KG1 (cell line): ENCODE measurements at places on chromosomes 5 and 9.

- DNase-seq: no peak
Measured at GRCh38 chr9:20271096-20271495, 351.2 kb downstream of the MLLT3 start.

DNA sequence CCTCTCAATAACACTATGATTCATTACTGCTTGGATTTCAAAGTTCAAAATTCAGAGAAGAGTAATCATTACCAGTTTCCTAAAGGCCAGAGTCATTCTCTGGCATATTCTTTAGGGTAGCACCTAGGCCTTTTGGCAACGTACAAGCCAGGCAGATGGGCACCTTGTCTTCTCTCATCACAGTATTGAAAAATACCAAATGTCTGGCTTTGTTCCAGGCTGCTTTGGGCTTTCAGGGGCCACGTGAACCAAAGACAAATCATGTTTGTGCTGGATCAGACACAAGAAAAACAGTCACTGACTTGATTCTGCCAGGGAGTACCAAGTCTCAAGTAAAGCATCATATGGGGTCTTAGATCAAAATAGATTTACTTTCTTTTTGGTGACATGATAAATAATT is 15.5 kb downstream of the MEGF9 start:
- no peak for DNase-seq

DNA sequence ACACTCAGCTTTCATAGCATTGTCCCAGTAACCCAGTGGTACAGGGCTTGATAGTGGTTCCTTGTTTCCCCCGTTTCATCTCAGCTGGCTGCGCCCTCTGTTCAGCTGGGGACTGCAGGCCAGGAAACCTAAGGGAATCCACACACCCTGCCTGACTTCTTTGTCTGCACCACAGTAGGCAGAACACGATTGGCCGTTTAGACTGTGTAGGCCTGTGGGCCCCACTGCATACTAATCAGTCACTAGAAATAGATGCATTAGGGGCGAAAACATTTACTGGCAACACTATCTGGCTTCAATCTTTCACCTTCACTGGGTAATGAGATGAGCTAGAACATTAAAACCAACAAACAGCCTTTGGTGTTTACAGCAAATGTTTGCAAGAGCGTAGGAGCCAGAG is 512.7 kb upstream of the BRINP1 start:
- DNase-seq: no peak

DNA sequence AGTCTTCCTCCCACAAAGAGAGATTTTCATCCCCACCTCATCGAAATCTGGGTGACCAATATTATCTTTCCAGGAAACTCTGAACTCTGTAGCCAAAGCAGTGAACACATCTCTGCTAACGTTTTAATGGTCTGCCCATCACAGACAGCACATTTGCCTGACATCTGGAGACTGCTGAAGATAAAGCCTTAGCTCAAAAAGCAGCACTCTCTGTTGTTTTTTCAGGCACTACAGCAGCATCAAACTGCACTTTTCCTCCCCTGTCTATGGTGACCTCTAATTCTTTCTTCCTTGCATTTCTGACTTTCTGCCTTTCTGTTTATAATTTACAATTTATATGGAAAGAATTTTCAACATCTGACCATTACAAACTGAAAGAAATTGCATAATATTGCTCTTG is 66.8 kb downstream of the RAB3C start:
- DNase-seq: no peak

DNA sequence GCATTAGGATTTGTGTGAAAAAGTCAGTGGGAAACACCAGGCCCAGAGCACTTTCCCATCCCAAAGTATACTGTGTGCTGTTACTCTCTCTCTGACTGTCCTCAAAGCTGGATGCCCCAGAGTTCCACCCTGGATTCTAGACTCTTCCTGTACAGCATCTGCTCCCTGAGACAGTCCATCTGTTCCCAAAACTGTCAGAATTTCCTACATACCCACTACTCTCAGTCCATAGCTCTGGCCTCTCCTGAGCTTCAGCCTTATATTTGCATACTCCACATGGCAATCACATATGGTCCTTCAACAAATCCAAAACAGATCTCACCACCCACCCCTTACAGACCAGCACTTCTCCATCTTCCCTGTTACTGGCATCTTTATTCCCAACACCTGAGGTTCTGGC is 9.5 kb downstream of the ELP1 start:
- no peak for DNase-seq
